ENCODE measurements at places on chromosomes 5 and 9.
A peak's percentile ranks its signal among the peaks of the same experiment; 100 is the strongest.

DNA sequence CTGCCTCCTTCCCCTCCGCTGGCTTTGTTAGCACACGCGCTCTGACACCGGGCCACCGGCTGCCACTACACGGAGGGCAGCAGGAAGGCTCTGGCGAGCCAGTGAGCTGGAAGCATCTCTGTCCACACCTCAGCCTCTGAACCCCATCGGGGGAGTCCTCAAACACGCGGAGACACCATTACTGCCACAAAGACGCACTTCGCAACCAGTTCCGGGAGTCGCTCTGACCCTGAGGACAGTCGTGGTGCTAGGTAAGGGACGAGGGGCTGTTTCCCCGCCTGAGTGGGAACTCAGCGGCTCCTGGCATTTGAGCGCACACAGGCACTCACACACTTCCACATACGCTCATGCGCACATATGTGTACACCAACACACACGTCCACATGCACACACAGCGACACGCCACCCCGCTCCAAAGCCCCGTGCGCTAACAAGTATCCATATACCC lies 160.0 kb downstream of the C9orf152 start:
- DNase-seq, result no peak

DNA sequence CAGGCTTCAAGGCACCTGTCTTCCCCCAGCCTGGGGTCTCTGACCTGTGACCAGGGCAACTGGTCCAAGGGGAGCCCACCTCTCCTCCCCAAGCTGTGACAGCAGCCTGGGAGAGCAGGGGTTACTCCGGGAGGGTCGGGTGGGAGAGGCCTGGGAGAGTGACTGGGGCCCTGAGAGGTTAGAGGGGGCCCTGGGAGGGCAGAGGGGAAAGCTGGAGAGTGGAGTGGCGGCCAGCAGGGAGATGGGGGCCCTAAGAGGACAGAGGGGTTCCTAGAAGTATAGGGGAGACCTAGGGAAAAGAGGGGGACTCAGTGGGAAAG lies 302 bp downstream of the LCN9 start:
- DNase-seq, result no peak

GRCh38 chr9:69674112-69674685 lies 2.0 kb upstream of the APBA1 start:
- no peak for DNase-seq

DNA sequence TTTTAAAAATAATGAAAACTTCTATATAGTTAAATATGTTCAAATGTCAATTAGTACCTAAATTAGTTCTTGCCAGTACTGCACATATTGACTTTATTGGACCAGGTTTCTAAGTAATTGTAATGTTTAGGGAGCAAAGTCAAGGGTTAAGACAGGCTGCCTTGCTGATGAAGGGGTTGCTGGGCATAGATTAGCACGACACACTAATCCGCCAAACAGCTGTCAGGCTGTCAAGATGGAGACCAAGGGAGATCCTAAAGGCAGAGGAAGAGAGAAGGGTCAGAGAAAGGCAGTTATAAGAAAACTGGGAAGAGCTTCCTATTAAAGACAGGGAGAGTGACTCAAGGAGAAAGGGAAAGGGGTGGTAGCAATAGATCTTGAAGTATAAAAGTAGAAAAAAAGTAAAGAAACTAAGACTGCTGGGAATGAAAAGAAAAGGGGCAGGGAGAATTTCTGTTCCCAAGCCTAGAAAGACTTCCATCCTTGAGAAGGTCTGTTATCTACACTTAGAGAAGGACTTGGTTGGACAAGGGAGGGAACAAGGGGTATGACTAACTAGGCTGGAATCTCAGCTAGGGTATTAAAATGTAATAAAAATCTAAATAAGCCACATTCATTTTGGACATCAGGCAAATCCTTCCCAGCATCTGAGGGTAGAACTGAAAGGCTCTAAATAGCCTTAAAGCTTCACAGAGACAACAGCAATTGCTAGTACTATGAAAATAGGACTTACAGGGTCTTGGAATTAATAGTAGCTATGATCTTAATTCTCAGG lies 188.7 kb downstream of the FBXL17 start:
- peak; percentile 77 for DNase-seq

DNA sequence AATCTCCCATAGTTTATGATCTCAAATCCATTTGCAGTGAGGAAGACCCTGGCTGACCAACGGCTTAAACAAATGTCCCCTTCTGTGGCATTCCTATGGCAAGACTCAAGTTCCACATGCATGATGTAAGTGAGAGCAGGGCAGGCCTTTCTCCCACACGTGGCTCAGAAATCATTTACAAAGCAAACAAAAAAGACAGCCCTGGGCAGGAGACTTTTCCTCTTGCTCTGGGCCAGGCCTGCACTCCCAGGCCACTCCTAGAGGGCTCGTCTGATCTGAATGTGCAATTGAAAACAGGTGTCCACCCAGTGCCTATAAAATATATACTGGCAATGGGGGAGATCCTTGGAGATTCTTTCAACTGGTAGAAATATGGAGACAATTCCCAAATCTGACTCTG lies 123.1 kb downstream of the DMRT2 start:
- DNase-seq, result peak; percentile 35

- DNase-seq, result no peak
Observed at GRCh38 chr5:141804475-141804874, 73.7 kb downstream of the PCDH1 start.

GRCh38 chr5:171848911-171849520 lies 63.4 kb downstream of the SMIM23 start:
- no peak for DNase-seq

GRCh38 chr5:4646715-4647375 lies 493.3 kb upstream of the ADAMTS16 start:
- no peak for DNase-seq

- no peak for DNase-seq
Observed at GRCh38 chr5:24353016-24353415, 291.8 kb downstream of the CDH10 start.

DNA sequence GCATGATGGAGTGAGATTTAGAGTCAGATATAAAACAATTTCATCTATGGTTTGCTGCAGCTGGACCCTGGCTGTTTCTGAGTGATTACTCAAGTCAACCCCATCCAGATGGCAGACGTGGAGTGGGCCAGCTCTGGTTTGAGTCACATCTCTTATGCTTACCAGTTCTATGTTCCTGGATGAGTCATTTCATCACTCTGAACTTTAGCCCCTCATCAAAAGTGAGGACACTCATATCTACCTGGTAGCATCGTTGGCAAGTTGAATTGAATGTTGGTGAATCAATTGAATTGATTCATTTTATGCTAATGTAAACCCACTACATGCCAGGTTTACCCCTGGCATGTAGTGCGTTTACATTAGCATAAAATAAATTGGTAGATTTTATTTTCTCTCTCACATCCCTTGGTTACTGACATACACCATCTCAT lies 176.4 kb downstream of the FGF18 start:
- peak; percentile 89 for DNase-seq

- DNase-seq, result no peak
Observed at GRCh38 chr5:59591162-59591561, 302.4 kb downstream of the PDE4D start.

DNA sequence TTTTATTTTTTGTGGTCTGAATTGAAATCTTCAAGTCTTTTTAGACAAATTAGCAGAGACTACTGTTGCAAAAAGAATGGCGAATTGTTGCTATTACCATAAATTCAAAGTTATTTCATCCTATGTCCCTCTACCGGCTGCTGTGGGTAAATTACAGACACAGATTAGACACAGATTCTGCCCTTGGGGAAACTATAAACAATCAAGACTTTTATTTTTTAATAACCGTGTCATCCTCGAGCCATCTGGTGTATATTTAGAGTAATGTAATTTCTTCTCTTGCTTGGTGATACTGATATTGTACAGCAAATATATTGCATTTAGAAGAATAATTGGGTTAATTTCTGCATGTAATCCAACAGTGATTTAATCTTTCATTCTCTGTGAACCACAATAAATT lies 228.0 kb upstream of the ADAMTSL1 start:
- DNase-seq, result no peak

- DNase-seq, result peak; percentile 40
Observed at GRCh38 chr5:100950985-100951384, 47.9 kb upstream of the ST8SIA4 start.

DNA sequence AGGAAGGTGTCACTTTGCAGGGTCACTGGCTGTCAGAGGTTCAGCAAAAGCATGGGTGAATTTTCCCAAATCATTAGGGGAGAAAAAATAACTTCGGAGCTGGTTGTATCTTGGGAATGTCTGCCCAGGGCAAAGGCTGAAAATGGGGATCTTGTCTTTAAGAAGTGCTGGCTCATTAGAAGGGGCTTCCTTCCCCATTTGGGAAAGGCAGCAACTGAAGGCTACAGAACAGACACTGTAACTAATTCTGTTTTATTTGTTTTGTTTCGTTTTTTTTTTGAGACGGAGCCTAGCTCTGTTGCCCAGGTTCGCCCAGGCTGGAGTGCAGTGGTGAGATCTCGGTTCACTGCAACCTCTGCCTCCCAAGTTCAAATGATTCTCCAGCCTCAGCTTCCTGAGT lies 70.3 kb upstream of the PCA3 start:
- DNase-seq, result no peak

GRCh38 chr5:149930043-149930748 lies 14.4 kb downstream of the PDE6A start:
- DNase-seq, result no peak

GRCh38 chr5:128498844-128499455 lies 39.1 kb downstream of the FBN2 start:
- DNase-seq, result peak; percentile 13

DNA sequence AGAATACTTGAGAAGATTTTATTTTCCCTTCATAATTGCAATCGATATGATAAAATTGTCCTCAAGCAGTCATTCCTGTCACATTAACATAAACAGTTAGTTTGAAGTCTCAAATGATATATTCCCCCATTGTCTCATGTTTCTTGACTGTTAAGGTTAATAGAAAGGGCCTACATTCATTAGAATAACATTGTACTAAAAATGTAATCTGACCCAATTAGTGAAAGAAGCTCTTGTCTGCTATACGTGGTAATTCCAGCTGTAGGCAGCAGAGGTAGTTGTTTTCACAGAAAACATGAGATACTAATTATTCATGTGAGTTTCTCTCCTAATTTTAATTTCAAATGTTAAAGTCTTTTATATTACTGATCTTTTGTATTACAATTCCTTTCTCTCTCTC lies 25.9 kb upstream of the AP3B1 start:
- no peak for DNase-seq

All from HT1080 (cell line).